Naive thymus-derived CD8-positive, alpha-beta T cell (primary cell): ENCODE measurements at places on chromosomes 12 and 14. TPM values are rescaled to one million over a fixed set of nuclear protein-coding genes. Genes with fewer than 3 reads are reported as not detected.

The ZNF10 gene
- 12.7 TPM for polyA plus RNA-seq

The MBD6 gene
- polyA plus RNA-seq, result 2.5 TPM

The TCL1A gene
- polyA plus RNA-seq, result 0.10 TPM

The CIROP gene
- not detected for polyA plus RNA-seq

The KTN1 gene
- 17.0 TPM for polyA plus RNA-seq

The VEZT gene
- polyA plus RNA-seq, result 22.7 TPM

The GPX2 gene
- not detected for polyA plus RNA-seq

The AKAP6 gene
- 1.4 TPM for polyA plus RNA-seq

DNA sequence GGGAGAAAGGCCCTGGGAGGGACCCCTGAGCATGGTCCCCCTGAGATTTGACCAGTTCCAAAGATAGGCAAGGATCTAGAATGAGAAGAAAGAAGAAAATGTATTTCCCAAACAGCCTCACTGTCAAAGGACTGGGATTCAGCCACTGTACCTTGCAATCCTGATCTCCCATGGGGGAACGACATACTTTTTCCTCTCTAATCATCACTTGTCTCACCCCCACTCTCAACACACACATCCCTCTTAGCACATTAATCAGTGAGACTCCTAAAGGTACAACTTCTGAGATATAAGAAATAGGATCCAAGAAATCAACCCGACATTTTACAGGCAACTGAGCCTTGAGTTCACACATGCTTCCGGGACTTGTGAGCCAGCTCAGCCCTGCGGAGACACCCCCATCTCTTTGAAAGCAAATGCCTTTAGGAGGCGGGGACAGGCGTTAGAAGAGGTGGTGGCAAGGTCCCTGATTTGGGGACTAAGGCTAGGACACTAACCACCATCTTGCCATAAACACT is 1.4 kb downstream of the MAP3K9 start:
- DNase-seq, result peak; percentile 25

DNA sequence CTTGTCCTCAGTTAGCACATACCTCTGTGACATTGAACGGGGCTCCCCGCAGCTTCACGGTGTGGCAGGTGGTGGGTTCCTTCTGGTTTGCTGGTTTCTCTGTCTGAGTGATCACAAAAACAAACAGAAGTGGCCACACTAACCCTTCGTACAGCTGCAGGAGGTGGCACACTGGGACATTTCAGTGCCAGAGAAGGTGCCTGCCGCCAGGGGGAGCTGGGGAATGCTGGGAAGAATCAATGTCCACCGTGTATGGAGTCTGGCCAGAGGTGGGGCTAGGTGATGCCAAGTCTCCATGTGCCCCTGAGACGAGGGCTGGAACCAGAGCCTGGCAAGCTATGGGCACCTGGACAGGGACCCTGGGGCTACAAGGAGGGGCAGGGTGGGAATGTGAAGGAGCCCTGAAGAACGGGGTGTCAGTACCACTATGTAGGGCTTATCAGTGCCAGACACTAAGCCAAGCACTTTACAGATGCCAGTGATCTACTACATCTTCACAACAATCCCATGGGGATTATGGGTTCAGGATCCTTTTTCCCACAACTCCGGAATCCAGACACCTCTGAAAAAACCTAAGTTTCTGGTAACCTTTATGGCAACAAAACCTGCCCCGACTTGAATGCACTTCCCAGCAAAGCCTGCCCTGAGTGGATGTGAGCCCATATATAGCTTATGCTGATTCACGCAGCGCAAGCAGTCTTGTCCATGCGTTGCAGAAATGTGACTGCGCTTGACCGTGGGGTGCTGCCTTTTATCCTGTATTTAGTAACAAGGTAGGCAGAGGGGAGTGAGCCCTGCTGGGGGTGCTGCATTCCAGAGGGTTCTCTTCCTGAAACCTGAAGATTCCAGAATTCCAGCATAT is 10.8 kb downstream of the RBM19 start:
- no peak for DNase-seq

DNA sequence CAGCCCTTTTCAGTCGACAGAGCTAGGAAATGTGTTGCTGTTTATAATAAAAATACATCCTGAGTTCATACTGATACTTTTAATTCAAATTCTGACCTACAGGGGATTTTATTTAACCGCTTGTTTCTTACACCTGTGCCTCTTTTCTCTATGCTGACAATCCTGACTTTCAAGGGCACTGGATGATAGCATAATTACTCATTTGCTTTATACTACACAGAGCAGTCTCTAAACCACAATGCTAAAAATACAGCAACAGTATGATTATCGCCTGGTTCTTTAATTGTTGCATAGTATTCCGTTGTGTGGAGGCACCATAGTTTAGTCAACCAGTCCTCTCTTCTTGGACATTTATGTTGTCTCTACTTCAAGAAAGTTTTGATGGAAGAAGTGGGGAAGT is 372.9 kb downstream of the DPF3 start:
- DNase-seq, result no peak

- no peak for DNase-seq
Observed at GRCh38 chr14:75946785-75947184, 35.0 kb downstream of the TGFB3 start.

- no peak for DNase-seq
Observed at GRCh38 chr12:100290016-100290415, 23.0 kb downstream of the SCYL2 start.

- no peak for DNase-seq
Observed at GRCh38 chr14:64465831-64466554, 694 bp downstream of the AKAP5 start.

DNA sequence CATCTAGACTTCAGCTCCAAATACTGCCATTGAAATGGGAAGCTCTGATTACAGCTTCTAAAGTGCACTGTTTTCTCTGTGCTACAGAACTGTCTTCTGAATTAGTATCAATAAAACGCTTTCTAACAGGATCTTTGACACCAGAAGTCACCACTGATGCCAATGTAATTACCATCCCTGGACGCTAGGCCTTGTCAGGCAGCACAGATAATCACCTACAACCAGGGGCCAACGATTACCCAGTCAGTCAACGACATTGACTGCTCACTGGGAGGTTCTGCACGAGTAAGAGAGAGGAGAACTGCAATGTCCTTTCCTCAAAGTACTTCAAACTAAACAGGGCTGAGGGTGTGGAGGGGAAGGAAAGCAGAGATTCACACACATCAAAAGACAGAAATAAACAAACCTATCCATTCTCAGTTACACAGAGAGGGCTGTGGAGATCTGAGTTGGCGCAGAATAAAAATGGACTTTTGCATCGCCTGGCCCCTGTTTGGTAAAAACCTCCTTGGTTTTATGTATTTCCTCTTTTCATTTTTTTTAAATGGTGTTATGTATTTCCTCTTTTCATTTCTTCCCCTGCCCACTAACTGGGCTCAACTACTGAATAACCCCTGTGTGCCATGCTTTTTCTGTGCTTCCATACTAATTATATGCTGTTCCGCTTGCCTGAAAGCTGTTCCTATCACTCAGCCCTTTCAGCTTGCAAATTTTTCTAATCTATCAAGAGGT is 492.2 kb downstream of the APAF1 start:
- DNase-seq, result no peak

GRCh38 chr14:43706900-43707299 is 800.2 kb downstream of the FSCB start:
- DNase-seq, result no peak

- DNase-seq, result no peak
Observed at GRCh38 chr12:113852264-113852663, 113.9 kb downstream of the RBM19 start.

DNA sequence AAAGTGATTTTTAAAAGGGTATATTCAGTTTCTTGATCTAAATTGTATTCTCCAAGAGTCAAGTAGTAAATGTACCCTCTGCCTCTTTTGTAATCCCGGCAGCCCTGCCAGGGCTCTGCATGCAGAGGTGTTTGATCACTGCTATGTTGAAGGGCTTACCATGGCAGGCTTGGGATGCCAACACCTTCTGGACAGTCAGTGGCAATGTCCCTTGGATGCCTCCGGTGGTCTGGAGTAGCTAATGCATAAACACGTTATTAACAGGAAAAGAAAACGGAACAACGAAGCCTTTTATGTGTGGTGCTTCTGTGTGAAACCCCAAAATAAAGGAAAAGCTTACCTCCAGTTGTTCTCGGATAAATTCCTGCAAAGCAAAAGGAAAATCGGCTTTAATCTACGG is 19.9 kb downstream of the EIF2B2 start:
- no peak for DNase-seq

DNA sequence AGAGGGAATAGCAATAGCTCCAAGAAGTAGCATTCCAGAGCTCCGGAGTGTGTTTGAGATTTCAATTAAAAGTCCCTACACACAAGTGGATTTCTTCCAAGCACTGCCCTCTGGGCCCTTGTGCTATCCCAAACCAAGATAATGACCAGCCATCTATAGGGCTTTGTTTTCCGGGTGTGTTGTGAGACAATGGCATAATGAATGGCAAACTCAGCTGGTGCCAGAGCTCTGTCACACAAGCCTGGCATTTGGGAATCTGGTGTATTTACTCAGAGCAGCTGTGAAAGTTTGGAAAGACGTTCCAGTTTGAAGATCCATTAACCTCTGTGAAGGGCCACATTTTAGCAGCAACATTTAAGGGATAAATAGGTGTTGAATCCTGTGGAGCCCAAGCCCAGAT is 61.2 kb upstream of the TMTC2 start:
- DNase-seq, result no peak

DNA sequence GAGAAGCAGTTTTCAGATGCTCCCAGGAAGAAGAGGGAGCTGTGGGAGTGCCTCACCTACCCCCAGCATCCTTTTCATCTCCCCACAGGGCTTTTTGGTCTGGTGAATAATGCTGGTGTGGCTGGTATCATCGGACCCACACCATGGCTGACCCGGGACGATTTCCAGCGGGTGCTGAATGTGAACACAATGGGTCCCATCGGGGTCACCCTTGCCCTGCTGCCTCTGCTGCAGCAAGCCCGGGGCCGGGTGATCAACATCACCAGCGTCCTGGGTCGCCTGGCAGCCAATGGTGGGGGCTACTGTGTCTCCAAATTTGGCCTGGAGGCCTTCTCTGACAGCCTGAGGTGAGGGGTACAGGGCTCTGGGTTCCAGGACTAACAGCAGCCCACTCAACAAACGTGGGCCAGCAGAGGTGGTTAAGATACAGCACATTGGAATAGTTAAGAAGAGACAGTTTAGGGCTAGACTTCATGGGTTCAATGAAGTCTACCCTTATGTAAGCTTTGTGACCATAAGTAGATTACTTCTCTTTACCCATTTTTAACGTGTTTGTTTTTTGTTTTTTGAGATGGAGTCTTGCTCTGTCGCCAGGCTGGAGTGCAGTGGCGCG is 1.5 kb downstream of the RDH5 start:
- no peak for DNase-seq
